ENCODE measurements at places on chromosomes 1 and 21. TPM values are rescaled to one million over a fixed set of nuclear protein-coding genes. Genes with fewer than 3 reads are reported as not detected.

- peaks cover 5% of the 10 kb centered on the region for H3K27me3 ChIP-seq
- no peak for DNase-seq
- H3K4me3 ChIP-seq: no peak overlapping the region
Measured at GRCh38 chr1:168845140-168845539, 116.1 kb upstream of the DPT start.

GRCh38 chr1:3909615-3910014 is 9.5 kb upstream of the C1orf174 start:
- H3K4me3 ChIP-seq: no peak overlapping the region
- no peaks in the 10 kb centered on the region for H3K36me3 ChIP-seq
- DNase-seq: no peak
- no peaks in the 10 kb centered on the region for H3K27me3 ChIP-seq
- no peaks in the 10 kb centered on the region for H3K4me1 ChIP-seq

- peaks cover 23% of the 10 kb centered on the region for H3K27me3 ChIP-seq
- H3K36me3 ChIP-seq: no peaks in the 10 kb centered on the region
- DNase-seq: no peak
- H3K4me1 ChIP-seq: no peaks in the 10 kb centered on the region
Measured at GRCh38 chr1:111364690-111365089, 62.8 kb downstream of the OVGP1 start.

GRCh38 chr1:172135076-172135672 is 285.3 kb upstream of the C1orf105 start:
- H3K4me1 ChIP-seq: peaks cover 19% of the 10 kb centered on the region
- peaks cover 8% of the 10 kb centered on the region for H3K36me3 ChIP-seq
- DNase-seq: no peak
- H3K27me3 ChIP-seq: no peaks in the 10 kb centered on the region

S100A5 gene
- total RNA-seq: 1.3 TPM

DYNLT5 gene
- not detected for total RNA-seq
